HFFc6 (cell line): ENCODE measurements at places on chromosomes 3 and 15. TPM values are rescaled to one million over a fixed set of nuclear protein-coding genes. Genes with fewer than 3 reads are reported as not detected.

The GOLGA8M gene
- total RNA-seq: 0.29 to 0.48 TPM (median 0.32 TPM) in 3 replicates

The TMIE gene
- total RNA-seq: not detected in 3 replicates

The DYNC1LI1 gene
- 43.7 to 51.7 TPM (median 44.7 TPM) in 3 replicates for total RNA-seq

DNA sequence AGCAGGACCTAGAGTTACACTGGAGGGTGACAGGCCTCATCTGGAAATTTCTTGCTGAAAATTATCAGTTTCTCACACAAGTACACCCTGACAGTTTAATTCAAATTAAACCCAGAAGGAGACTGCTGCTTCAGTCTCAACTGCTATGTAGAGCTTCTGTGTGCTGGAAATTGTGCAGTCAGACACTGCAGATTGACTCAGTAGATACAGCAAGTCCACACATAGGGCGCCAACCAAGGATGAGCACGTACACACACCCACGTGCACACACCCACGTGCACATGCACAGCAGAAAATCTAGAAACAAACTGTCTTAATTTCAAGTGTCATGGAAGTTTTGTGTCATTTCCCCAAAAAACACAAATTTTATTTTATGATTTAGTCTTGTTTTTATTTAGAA lies 192.9 kb downstream of the PDE8A start:
- no peak for DNase-seq

DNA sequence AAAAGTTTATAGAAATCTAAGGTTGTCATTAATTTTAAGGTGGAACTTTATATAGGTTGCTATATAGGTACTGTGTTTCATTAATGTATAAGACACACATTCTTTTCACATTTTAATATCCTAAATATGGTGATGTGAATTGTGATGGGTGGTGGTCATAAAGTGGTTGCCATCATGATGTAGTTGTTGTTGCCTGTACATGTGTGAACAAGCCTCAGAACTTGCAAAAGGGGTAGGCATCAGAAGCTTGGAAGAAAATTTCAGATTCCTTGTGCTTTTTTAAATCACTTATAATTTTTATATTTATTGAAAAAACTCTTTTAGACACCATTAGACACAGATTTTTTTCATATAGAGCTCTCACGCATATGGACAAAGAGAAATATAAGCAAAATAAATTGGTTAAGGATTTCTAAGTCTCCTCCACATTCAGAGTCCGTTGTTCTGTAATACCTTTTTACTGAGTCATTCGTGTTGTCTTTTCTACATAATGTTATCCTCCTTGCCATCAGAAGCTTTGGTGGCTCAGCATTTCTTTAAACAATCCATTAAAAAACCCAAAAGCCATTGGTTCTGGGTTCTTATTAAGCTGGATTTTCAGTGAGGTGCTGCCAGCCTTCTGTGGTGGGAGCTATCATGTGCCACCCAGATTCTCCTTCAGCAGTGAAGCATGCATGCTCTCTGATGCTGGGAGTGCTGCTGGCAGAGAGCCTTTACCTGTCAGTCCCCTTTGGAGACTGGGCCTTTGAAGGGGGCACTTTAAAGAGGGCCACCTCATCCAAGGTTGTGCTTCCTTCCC lies 140.4 kb upstream of the GALNT15 start:
- DNase-seq: peak; percentile 57

DNA sequence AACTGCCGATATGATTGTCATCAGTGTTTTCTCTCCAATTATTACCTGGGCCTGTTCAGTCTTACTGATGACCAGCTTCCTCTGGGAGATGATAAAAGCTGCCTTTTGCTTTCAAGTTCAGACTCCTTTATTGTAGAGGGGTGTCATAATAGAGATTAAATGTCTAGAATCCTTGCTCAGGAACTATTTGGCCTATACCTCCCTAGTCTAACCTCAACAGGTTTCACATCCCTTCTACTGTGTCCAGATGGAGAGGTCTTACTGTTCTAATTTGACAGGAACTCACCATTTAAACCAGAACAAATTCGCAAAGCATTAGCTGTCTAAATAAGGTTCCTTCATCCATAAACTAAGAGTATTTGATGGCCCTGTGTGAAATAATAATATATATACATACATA lies 88.0 kb downstream of the BCHE start:
- DNase-seq: no peak

GRCh38 chr3:107969525-107969924 lies 121.3 kb downstream of the CD47 start:
- DNase-seq: no peak

- DNase-seq: no peak
Measured at GRCh38 chr15:62612771-62613170, 429.8 kb upstream of the TPM1 start.

DNA sequence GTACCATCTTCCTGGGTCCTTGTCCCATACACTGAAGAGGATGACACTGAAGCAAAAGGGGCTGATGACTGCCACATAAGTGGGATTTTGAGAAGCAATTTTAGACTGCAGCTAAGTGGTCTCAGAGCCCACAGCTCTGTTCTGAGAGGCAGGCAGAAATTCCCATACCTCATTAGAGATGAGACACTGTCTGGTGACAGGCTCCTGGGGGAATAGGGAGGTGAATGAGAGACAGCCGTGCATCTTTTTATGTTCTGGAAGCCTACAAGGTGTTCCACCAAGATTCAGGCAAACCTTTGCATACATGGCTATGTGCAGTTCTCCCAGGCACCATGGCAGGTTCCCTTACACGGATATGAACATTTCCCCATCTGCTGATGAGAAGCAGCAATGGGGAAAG lies 47.2 kb downstream of the LIMD1 start:
- DNase-seq: no peak

GRCh38 chr3:31955581-31955980 lies 25.5 kb downstream of the OSBPL10 start:
- DNase-seq: no peak

DNA sequence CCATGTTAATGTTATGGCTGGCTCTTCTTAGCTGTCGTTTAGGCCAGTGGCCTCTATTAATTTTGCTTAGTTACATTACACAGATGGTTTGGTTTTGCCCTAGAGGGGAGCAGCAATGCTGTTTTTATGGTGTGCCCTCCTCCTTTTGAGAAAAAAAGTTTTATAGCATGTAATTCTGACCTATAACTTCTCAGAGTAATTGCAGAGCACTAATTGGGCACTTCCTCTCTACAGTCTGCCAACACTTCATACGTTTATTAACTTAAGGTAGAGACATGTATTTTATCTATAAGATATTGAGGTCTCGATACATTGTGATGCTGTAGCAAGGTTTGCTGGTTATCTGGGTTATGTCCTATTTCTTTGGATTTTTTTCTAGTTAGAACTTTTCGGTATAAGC lies 12.2 kb downstream of the SLC25A26 start:
- DNase-seq: no peak
